Effector memory CD4-positive, alpha-beta T cell (primary cell): ENCODE measurements at places on chromosomes 1 and 21.

GRCh38 chr1:96708482-96708881 is 13.1 kb upstream of the PTBP2 start:
- DNase-seq: no peak

DNA sequence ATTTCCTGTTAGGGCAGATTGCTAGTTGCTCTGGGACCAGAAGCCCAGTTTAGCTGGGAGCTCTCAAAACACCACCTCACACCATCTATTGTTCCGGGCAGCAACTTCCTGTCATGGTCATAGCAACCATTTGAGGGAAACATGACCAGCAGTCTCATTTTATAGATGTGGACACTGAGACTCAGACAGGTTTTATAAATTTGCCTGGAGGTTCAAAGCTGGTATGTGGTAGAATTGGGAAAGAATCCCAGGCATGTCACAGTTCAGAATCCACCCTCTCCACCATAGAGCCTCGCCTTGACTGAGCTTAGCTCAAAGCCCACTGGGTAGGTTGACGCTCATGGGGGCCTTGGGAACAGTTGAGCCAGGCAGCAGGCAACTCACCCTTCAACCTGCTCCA is 14.0 kb upstream of the TRIM67 start:
- no peak for DNase-seq

DNA sequence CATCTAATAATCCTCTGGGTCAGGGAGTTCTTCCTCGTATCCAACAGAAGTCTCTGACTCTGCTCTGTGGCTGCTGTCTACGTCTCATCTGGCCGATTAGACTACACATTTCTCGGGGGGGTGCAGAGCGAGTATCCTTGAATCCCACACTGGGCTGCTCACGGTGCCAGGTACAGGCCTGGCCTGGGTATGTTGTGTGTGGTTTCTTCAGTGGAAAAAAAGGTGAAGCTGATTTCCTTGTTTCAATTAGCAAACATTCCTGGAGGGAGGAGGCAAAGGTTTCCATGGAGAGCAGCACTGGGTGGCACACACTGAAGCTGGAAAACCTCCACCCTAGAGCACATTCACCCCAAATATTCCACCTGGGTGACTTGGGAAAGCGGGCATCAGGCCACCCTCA is 2.0 kb upstream of the RAB7B start:
- no peak for DNase-seq

DNA sequence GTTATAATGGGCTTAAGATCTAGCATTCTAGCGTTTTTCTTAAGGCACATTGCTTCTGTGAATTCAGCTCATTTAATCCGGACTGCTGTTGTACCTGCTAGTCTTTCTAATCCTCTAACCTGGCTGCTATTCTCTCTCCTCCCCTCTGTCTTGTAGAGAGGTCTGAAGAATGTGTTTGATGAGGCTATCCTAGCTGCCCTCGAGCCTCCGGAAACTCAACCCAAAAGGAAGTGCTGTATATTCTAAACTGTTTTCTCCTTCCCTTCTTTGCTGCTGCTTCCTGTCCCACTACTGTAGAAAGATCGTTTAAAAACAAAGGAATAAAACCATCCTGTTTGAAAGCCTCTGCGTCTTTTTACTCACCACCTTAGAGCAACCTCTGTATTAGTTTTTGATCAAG is 37.3 kb downstream of the CDC42 start:
- DNase-seq: no peak

DNA sequence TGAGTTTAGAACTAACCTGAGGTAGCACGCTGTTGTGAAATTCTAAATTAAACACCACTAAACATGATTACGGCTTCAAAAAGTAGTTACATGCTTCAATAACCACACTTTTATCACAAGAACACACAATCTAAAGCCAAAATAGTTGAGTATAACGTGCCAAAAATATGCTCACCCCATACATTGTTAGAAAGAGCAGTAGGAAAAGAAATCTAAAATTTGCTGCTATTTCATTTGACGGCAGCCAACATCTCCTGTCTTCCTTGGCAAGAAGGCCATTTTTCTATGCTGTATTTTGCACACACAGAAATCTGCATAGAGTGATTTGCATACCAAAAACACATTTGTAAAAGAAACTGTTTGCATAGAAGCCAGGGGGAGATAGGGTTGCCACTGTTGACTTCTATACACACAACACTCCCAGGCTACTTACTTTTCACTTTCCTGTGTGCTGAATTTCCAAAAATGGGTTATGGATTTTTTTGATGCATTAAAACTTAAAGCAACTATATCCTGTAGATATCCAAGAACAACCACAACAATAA is 42.9 kb upstream of the DMRTB1 start:
- DNase-seq: no peak

DNA sequence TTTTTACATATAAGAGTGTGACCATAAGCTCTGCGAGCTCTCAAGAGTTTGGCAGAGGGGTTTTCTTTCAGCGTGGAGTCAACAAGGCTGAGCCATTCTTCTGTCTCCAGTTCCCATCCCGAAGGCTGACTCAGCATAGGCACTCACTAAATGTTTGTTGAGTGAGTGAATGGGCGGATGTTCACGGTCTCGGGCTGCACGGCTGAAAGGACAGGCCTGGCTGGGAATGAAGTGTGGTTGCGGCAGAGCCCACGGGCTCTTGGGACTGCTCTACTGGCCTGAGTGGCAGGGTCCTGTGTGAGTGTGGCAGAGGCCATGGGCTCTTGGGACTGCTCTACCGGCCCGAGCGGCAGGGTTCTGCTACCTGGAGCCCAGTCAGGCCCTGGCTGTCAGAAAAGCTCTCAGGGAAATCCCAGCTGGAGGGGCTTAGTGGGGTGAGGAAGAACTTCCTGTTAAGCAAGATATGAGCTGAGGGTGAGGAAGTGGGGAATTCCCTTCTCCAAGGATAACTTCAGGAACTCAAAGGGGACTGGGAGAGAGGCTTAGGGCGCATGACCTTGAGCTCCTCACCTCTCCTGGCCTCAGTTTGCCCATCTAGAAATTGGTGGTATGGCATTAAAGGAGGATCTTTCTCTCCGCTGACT is 56.6 kb upstream of the C1orf174 start:
- DNase-seq: no peak

DNA sequence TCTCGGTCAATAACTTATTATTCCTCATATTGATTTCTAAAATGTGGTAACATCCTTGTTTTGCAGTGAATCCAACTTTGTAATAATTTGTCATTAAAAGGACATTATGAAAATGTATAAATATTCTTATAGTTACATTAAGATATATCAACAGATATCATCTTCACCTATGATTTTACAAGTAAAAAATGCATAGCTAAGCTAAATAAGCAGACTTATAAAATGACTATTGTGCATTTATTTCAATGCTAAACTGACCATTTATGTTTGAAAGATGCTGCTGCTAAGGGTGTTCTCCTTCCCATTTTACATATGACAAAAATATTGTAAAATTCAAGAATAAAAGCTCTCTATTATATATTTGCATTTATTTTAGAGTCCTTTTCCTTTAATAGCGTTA is 7.8 kb downstream of the PROX1 start:
- no peak for DNase-seq

DNA sequence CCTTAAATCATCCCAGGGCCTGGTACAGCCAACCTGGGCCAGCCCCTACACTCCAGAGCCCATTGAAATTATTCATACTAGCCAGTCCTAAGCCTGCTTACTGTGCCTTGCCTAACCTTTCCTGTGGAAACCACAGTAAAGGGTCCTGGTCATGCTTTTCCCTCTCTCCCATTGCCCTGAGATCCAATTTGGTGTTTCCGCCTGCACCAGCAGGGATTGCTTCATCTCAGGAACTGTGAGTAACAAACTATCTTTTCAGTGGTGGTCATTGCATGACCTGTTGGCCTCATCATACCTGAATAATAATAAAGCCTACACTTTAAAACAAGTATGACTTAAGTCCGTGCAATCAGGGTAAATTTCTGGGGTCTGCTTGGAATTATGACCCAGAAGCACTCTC is 18.7 kb upstream of the GALNT2 start:
- DNase-seq: no peak

DNA sequence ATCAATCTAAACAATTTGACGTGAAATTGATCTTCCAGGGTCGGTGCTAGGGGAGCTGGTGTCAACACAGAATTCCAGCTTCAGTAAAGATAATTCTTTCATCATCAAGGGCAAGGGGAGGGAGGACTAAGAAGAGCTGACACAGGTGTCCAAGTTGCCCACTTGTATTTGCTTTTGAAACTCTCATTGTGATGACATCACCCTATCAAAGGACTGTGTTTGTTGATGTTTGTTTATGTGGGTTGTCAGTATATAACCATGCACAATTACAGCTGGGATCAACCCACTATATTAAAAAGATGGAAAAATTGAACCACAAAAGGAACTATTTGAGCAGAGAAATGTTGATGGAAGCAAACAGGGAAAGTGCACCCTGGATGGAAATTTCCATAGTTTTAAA is 48.8 kb downstream of the ZC3H11B start:
- DNase-seq: no peak

- no peak for DNase-seq
These were observed 98.2 kb downstream of the ATP1A1 start for GRCh38 chr1:116471241-116471640.

GRCh38 chr1:201095581-201095980 is 16.6 kb downstream of the CACNA1S start:
- DNase-seq: no peak

DNA sequence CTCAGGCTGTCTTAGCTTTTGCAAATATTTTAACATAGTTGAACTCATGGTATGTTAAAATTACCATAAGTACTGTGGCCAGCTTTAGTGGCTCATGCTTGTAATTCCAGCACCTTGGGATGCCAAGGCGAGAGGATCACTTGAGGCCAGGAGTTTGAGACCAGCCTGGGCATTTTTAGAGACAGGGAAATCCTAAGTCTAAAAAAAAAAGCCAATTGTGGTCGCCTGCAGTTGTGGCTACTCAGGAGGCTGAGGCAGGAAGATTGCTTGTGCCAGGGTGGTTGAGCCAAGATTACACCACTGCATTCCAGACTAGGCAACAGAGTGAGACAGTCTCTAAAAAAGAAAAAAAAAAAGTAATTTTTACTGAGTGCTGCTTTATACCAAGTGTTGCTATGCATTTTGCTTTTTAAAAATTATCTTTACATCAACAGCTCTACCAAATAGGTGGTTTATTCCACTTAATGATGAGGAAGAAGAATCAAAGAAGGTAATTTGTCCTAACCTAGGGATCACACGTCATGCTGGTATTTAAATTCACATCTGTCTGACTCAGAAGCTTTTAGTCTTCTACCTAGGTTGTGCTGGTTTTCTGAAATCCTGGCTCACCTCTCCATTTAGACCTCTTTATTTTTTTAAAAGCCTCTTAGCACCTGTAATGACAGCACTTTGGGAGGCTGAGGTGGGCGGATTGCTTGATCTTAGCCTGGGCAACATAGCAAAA is 16.8 kb downstream of the PPP1R12B start:
- DNase-seq: no peak

DNA sequence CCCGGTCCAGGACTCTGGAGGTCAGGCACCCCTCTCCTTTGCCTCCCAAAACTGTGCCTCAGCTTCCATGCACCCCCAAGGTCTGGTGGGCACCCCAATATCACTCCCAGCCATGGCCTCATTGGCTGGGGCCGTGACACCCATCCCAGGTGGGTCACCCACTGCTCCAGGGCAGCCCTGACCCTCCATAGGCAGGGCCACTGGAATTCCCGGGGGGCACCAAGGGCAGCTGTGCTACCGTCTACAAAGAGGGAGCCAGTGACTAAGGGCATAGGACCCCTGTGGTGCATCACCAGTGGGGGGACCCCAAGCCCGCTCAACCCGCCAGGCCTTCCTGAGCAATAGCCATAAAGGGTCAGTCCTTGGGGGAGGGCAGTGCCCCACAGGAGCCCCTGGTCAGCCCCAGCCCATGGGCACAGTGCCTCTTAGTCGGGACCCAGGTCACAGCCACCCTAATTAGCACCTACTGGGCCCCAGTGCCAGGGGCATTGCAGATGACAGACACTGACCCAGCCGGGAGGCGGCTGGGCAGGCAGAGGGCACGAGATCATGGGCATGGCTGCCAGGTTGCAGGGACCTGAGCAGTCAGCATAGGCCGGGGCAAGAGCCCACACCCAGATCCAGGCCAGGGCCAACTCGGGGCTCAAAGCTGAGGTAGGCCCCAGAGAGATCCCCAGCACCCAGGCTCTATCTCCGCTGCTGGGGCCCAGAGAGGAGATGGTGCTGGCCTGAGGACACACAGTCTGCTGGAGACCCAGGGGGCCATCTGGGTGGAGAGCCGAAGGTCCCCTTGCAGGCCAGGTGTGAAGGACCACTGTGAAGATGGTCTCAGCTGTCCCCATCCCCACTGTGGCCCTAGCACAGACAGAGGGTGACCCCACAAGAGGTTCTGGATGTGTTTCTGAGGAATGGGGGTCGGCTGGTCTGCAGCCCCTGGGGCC is 19.0 kb upstream of the ARF1 start:
- no peak for DNase-seq

GRCh38 chr1:94863919-94864318 is 43.8 kb downstream of the SLC44A3 start:
- DNase-seq: no peak

GRCh38 chr1:177848577-177848976 is 121.3 kb downstream of the SEC16B start:
- DNase-seq: no peak

DNA sequence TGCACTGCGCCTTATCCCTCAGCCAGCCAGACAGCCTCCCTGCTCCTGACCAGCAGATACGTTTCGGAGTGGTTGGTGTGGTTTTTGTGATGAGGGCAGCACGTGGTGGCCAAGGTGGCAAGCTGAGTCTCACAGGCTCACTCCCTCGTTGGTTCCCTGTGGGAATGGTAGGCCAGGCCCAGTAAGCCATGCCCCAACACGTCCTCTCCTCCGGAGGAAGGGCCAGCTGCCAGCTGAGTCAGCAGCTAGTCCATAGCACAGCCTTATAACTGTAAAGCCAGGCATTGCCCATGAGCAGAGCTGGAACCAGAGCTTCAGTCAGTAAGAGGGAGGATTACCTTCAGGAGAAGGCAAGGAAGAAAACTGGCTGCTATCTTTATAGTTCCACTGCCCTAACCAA is 29.5 kb downstream of the SZRD1 start:
- DNase-seq: no peak

GRCh38 chr1:89285745-89286380 is 13.2 kb upstream of the GBP5 start:
- no peak for DNase-seq

GRCh38 chr1:191085121-191085520 is 607.5 kb upstream of the BRINP3 start:
- DNase-seq: no peak

DNA sequence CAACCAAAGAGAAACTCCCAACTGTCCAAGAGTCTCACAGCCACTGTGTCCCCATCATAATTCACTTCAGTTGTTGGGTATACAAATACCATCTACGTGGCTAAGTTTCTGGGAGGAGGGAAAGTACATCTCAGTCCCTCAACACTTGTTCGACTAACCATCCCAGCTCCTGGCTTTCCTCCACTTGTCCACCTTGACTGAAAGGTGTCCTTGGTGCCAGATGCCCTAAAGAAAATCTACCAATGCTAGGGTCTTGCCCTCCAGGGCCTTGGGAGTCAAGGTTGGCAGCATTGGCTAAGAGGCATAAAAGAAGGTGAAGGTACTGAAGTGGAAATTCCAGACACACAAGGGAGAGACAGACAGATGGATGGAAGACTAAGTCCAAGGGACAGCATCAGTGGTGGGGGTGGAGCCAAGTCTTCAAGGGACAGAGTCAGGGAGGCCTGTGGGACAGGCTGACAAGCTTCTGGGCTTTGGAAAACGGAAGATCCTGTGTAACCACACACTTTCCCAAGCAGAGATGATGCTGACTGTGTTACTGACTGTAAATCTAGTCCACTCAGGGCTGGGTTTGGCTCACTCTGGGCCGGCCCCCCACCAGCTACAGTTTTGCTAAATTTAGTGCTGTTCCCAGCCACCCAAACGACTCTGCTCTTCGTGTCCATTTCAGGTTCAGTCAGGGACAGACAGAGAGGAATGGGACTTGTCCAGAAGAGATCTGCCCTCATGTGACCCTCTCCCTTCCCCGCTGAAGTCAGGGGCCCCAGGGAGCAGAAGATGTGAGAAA is 60.1 kb downstream of the CD34 start:
- no peak for DNase-seq
